ENCODE measurements at places on chromosomes 6 and 20.

DNA sequence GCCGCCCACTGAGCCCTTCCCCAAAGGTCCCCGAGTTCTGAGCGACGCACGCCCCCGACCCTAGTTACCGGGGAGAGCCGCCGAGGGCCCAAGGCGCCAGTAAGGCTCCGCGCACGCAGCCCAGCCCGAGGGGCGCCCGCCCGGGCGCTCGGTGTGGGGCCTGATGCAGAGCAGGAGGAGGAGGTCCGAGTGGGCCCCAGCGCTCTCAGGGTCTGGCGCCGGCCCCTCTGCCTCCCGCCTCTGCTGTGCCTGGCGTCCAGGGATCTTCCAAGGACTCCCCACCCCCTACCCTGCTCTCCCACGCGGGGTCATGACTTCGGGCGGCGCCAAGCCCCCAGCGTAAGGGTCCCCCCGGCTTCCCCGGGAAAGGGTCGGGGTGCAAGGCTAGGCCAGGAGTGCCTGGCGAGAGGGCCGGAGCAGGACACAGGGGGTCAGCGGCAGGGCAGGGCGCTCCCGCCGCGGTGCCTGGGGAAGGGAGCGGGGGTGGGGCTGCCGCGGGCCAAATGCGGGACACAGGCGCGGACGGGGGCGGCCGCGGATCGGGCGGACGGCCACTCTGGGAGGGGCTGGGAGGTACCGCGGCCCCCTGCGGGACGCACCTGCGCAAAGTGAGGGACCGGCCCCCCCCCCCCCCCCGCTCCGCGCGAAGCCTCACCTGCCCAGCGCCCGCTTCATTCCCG, 637 bp downstream of the ABHD12 start:
- peak; percentile 58 for DNase-seq

DNA sequence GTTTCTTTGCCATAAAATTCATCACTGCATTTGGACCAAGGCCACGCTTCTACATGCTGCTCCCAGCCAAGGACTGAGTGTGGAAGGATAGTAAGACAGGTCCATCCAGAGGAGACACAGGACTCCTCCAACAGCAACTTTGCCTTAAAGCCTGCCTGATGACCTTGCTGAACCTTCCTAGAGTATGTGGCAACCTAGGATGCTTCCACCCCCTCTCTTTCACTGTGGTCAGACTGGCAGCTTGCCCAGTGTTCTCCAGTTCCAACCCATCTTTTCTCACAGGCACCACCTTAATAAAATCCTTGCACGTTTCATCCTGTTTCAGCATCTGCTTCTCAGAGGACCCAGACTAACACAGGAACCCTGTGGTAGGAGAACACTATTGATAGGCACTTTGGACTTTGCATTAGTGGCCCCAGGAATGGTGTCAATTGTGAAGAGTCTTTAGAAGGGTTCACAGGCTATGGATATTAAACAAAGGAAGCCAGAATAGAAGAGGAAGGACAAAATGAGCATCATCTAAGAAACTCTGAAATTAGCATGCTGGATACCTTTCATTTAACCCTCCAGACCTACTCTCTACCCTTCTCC, 2.4 kb upstream of the PKHD1 start:
- peak; percentile 7 for DNase-seq

DNA sequence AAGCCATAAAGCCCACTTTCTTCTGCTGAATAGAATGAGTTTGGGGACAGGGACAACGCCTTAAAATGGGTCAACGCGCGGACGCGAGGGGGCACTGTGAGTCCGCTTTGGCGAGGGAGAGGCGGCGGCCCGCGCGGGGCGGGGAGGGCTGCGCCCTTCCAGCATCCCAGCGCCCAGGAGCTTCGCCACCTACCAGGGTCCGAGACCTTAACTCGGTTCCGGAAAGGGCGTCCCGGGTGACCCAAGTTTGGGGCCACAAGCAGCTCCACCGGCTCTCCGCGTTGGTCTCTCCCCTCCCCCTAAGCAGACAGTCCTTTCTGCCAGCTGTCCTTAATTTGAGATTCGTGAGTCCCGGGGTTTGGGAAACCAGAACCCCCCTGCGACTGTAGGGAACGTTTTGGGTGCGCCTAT, 1.8 kb upstream of the SAMD5 start:
- DNase-seq: peak; percentile 66

DNA sequence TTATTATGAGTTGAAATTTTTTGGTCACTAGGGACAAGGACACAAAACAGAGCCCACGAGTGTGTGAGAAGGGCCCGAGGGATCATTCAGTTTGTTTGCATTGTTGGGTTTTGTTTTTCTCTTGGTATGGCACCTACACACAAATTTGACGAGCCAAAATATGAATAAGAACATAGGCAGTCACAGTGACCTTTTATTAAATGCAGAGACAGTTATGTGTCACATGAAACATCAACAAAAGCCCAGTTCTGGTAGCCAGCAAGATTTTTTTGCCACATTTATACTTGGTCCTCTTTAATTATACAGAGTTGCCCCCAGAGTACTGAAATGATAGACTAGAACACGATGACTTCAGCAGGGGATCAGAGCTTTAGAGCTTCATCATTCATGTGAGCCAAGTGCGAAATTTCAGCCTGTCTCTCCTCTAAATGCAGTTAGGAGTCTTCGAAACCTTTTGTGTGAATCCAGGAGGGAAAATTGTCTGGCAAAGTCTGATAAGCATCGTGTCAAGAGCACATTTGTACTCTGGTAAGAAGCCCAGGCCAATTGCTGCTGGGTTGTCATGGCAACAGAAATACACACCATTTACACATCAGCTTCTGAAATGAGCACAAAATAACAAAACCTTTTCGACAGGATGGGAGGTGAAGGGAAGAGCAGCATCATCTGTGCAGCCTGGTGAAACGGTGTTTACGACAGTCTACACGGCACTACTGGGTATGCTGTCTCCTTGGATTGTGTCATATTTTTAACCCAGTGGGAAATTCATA, 79.2 kb upstream of the RIPOR2 start:
- DNase-seq: peak; percentile 88

- DNase-seq: no peak
These were observed 28.9 kb upstream of the BHLHE23 start for GRCh38 chr20:63035603-63036185.

DNA sequence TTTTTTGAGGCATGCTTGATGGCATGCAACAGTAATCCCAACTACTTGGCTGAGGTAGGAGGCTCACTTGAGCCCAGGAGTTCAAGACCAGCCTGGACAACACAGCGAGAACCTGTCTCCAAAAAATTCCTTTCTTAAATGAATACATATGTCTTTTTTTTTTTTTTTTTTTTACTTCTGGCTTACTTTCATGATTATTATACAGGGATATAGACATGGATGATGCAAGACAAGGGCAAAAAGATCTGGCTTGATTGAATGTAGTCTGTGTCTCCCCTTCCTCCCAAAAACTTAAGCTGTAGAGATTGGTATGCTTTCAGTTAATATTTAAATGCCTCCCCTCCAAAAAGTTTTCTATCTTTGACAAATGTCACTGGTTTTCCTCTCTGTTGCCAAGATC, 7.6 kb downstream of the SNX3 start:
- no peak for DNase-seq

DNA sequence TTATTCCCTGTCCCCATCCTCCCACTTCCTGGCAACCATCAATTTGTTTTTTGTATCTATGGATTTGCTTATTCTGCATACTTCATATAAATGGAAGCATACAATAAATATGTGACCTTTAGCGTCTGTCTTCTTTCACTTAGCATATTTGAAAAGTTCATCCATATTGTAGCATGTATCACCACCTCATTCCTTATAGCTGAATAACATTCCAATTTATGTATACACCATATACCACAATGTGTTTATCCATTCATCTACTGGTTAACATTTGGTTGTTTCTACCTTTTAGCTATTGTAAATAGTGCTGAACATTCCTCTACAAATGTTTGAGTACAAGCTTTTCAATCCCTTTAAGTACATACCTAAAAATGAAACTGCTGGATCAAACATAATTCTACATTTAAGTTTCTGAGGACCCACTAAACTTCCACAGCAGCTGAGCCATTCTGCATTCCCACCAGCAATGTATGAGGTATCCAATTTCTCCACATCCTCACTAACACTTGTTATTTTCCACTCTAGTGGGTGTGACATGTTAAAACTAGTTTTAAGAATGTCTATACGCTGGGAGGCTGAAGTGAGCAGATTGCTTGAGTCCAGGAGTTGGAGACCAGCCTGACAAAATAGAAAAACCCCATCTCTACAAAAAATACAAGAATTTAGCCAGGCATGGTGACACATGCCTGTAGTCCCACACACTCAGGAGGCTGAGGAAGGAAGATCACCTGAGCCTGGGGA, 32.9 kb downstream of the NUDT3 start:
- peak; percentile 43 for DNase-seq

DNA sequence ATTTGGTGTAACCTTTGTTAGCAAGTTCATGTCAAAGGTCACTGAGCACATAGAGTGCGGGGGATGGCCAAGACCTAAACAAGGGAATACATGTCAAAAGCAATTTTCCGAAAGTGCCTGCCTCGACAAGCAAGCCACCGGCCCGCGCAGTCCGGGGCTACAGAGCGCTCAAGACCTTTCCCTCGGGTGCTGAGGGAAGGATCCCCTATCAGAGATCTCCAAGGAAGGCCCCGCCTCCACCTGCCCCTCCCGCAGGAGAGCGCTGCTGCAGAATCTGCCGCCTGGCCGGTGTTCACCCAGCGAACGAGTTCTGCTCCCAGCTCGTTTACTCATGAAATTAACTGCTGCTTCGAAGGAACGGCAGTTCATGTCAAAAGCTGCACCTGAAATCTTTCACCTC, 252.7 kb downstream of the BMP7 start:
- no peak for DNase-seq

GRCh38 chr6:100701728-100702127, 179.4 kb downstream of the ASCC3 start:
- DNase-seq: no peak

- no peak for DNase-seq
These were observed 26.7 kb downstream of the HLA-DRB1 start for GRCh38 chr6:32562940-32563339.

- DNase-seq: no peak
These were observed 39.8 kb upstream of the SERINC1 start for GRCh38 chr6:122511193-122511924.

- DNase-seq: no peak
These were observed 23.7 kb downstream of the BRPF3 start for GRCh38 chr6:36220226-36220625.

DNA sequence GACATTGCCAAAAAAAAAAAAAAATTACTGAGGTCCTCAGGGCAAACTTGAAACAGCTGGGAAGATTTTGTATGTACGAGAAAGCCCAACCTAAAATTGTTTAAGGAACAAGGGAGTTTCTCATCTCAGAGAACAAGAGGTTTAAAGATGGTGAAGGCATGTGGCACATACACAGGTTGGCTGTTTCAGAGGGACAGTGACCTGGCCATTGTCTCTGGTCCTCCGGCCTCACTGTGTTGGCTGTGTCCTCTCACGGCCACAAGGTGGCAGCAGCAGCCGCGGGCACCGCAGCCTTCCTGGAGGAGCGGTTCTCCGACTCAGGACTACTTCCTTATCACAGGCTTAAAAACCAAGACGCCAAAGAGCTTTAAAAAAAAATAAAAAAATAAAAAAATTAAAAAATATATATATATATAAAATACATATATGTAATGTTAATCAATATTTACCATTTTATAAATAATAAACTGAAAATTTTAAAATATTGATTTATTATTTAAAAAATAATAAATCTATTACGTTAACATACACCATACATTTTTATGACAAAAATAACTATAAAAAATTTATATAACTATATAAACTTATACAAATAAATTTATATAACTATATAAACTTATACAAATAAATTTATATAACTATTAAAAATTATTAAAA, 52.8 kb downstream of the GTF2H5 start:
- peak; percentile 89 for DNase-seq

DNA sequence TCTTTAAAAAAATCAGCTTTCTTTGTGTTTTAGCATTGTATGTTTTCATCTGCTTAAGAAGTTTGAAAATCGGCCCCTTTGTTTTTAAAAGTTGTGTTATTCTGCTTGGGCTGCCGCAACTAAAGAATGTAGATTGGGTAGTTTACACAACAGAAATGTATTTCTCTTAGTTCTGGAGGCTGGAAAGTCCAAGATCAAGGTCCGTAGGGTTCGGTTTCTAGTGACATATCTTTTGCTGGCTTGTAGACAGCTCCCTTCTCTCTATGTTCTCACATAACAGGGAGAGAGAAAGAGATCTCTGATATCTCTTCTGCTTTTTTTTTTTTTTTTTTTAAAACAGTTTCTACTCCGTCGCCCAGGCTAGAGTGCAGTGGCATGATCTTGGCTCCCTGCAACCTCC, 138.6 kb downstream of the TBC1D7 start:
- DNase-seq: no peak

DNA sequence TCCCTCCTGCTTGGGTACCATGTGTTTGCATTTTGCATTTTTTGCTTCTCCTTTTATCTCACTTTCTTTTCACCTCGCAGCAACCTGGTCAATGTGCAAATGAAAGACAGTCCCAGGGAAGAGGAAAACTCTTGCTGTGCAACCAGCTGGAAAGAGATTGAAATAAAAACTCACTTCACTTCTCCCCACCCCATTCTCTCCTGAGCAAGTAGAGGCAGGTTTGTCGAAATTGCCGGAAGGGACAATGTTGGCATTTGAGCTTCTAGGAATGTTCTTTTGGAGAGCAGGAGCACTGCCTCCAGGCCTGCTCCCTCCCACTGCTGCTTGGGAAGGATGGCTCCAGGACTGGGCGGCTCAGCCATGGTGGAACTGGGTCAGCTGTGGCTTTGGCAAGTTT, 30.6 kb downstream of the KCNG1 start:
- no peak for DNase-seq

DNA sequence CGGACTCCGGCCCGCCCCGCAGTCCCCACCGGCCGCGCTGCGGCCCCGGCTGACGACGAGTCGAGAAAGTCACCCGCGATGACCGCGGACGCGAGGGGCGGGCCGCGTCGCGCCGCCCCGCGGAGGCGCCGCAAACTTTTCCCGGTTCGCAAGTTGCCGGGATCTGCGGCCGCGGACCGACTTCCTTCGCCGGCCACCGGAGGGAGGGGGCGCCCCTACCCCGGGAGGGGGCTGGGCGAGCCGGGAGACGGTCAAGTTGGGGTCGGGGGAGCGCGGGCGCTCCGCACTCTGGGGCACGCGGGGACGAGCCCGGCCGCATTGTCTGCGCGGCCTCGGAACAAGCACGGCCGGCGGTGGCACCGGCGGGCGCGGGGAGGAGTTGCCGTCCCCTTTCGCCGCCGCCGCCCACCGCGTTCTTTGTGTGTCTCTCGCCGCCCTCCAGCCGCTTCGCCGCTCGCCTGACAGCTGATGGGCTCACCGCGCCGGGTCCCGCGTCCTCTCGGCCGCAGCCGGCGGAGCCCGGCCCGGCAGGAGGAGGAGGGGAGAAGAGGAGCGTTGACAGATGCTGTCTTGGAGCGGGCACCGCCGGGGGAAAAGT, 131.6 kb downstream of the OGFRL1 start:
- DNase-seq: peak; percentile 65

GRCh38 chr6:90493332-90493731, 93.5 kb downstream of the MAP3K7 start:
- DNase-seq: peak; percentile 10

GRCh38 chr6:45710304-45710821, 305.3 kb downstream of the CLIC5 start:
- peak; percentile 56 for DNase-seq

- DNase-seq: no peak
These were observed 49.0 kb downstream of the CPXM1 start for GRCh38 chr20:2751347-2751877.

- no peak for DNase-seq
These were observed 11.7 kb upstream of the HCK start for GRCh38 chr20:32040142-32040953.

All from GM23248 (cell line).